DMS 273 treated with DMSO at 0.1 percent for 48 hours (cell line): ENCODE measurements at places on chromosomes 5 and 9.
A peak's percentile ranks its signal among the peaks of the same experiment; 100 is the strongest.

- no peak for DNase-seq
These were observed 76.6 kb downstream of the KCNN2 start for GRCh38 chr5:114438471-114438870.

DNA sequence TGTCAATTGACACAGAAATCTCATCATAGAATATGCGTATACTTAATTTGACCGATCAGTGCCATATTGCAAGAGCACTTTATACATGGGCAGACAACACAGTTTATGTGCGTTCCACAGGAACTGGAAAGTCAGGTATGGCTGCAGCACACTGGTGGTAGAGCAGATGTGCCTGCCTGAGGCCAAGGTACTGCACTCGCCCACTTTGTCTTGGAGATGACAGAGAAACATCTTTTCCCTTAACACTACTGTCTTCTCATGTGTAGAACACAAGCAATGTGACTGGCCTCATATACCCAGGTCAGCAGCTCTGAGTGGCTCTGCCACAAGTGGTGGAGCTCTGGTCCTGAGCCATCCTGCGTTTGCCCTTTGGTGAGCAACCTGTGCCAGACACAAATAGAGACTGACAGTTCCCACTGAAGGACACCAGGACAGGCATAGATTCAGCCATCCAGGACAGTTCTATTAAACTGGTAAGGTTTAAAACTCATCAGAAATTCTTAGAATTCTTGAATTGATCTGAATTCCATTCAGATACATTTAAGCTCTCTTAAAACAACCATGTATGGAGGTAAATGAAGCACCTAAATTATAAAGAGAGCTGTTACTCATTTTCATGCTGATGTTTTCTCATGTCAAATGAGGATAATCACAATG, 21.0 kb upstream of the PPP2CA start:
- DNase-seq: no peak

- DNase-seq: no peak
These were observed 848.8 kb upstream of the DMAC1 start for GRCh38 chr9:8648271-8648845.

- no peak for DNase-seq
These were observed 8.0 kb upstream of the CCIN start for GRCh38 chr9:36161187-36161586.

GRCh38 chr9:35906923-35907699, 1.1 kb downstream of the HRCT1 start:
- peak; percentile 34 for DNase-seq

- DNase-seq: no peak
These were observed 122.4 kb downstream of the TRIO start for GRCh38 chr5:14265570-14265969.

GRCh38 chr5:98994611-98995010, 65.8 kb upstream of the CHD1 start:
- no peak for DNase-seq

- peak; percentile 45 for DNase-seq
These were observed 23.8 kb downstream of the PLAC8L1 start for GRCh38 chr5:146081556-146081955.

DNA sequence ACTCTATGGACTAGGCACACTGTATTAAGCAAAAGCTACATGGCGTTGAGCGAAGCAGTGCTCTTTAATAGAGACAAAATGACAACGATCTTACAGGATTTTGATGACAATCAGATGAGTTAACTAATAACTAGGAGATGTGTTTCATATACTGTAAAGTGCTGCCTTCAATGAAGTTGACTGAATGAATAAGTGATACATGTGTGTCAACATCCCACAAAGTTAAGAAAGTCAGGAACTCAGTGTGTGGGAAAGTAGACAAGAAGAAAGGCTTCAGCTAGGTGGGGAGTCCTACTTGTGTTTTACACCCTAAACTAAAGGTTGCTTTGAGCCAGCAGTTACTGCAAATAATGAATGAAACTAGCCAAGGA, 79.6 kb downstream of the PAPPA start:
- no peak for DNase-seq

GRCh38 chr5:112738191-112738560, 491 bp downstream of the APC start:
- DNase-seq: no peak

DNA sequence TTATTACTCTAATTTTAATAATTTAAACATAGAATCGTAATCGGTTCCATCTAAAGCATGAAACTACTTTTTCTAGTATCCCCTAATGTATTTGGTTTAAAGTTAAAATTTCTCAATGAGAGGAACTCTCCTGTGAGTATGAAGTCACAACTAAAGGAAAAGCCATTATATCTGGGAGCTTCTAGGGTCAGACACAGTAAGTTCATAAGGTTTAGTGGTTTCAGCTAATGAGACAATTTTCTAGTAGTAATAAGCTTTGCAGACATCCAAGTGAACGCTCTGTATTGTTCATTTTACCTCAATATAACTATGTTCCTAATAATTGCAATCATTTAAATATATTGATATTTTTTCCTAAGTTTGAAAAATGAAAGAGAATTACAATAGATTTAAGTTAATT, 364.4 kb upstream of the CDH9 start:
- DNase-seq: no peak
